ENCODE measurements at places on chromosomes 11 and 22.

DNA sequence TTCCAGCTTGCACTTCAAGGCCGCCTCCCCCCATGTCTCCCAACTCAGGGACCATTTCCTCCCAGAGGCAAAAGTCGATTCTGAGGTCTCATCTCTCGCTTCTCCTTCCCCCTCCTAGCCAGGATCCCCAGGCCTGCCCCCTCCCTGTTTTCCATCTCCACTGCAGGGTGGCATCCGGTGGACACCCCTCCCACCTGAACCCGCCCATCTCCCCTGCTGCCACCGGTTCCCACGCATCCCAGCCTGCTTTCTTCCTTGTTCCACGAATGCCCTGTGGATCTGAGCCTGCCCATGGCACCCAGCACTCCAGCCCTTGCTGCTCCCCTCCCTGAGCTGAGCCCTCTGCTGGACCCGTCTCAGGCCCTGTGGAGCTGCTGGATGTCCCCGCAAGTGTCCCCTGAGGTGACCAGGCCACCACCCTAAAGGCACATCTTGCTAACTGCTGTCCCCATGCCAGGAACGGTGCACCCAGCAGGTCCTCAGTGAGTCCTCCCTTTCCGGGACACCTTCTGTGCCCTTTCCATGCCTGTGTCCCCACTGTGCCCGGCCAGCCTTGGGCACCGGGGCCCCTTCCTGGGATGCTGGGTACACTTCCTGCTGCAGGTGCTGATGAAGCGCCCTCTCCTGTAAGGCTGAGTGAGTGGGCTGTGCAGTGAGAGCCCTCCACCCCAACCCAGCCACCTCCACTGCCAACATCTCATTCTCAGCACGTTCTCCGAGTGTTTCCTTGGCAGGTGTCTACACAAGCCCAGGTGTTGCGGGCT lies 936 bp downstream of the IL17REL start:
- no peak for DNase-seq

DNA sequence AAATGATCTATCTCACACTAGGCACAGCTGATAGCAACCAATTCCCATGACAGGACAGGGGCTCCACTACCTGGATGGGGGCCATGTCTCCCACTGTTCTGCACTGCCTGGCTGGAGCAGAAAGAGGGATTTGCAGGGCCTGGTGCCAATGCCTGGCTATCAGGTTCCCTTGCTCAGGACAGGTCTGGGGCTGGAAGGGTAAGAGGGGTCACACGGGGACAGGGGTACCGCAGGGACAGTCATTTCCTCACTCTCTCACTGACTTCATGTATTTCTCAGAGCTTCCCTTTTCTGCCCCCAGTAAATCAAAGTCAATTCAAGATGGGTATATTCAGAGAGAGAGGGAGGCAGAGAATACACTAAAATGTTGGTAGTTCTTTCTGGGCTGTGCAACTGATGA lies 119.1 kb upstream of the CSNK2A3 start:
- DNase-seq: no peak

DNA sequence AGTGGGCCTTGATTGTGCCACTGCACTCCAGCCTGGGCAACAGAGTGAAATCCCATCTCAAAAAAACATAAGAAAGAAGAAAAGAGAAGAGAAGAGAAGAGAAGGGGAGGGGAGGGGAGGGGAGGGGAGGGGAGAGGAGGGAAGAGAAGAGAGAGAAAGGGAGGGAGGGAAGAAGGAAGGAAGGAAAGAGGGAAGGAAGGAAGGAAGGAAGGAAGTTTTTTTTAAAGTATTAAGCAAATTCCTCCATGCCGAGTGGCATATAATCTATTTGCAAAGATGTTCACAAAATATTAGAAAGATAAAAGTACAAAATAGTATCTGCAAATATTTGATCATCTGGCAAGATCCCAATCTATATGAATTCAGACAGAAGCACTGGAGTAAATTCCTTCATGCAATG lies 10.5 kb upstream of the CFAP300 start:
- no peak for DNase-seq

- no peak for DNase-seq
These were observed 32.7 kb upstream of the DDX10 start for GRCh38 chr11:108632041-108632704.
